ENCODE measurements at places on chromosomes 2 and 18.

DNA sequence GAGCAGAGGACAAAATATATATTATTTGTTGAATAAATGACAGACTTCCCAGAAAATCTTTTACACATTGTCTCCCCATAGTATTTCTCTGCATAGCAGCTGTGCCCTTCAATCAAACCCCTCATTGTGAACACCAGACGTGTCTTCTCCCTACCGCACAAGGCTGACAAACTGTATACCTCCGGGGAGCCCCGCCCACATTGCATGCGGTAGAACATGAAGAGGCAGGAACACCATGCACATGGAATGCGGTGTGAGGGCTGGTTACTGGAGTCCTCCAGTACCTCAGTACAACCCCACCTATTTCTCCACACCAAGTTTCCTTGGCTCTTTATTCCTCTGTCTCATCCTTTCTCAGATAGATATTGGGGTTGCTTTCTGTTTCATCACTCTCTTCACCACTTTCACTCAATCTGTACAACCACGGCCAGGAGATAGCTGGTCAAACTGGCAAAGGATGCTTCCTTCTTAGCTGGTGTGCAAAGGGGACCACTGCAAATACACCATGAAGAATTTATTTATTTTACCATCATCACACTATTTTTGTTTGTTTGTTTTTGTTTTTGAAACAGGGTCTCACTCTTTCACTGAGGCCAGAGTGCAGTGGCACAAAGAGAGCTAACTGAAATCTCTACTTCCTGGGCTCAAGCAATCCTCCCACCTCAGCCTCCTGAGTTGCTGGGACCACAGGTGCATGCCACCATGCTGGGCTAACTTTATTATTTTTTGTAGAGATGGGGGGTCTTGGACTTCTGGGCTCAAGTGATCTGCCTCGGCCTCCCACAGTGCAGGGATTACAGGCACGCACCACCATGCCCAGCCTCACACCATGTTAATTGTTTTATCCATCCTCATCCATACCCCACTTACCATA is 2.3 kb upstream of the NBAS start:
- DNase-seq: no peak

DNA sequence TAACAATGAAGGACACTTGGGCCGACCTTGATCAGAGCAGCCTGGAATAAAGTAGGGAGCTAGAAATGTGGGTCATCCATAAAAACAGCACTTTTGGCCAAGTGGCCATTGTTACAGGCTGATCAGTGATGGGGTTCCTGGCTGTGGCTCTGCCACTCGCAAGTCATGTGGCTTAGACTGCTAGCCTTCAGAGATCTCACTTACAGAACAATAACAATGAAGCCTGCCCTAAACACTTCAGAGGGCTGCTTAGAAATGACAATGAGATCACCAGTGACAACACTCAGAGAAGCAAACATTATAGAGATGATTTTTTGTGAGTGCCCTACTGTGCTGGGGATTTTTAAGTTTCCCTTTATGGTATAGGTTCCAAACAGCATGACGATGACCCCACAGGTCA is 107.9 kb upstream of the LMAN1 start:
- DNase-seq: no peak

DNA sequence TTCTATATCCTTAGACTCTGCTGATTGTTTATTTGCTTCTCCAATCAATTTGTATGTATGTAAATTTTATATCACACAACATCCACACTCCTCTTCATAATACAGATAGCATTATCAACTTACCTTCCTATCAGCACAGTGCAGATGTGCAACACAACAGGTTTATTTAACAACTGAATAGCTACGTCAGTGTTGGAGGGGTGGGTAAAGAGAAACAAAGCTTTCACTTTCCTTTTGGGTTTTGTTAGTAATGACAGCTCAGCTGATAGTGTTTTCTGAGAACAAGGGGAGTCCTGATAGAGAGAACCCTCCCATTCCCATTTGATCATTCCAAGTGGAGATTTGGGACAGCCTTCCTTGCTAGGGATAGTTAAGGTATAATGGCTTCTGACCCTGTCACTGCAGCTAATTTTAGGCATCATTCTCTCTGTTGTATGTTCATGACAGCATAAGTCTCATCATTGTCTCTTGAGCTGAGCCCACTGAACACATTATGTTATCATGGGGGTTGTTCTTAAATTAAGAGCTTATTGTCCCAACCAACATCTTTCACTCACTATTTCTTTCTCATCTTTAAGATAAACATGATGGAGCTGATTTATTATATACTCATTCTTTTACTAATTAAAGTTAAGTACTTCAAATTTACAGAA is 227.7 kb downstream of the GPD2 start:
- DNase-seq: no peak

DNA sequence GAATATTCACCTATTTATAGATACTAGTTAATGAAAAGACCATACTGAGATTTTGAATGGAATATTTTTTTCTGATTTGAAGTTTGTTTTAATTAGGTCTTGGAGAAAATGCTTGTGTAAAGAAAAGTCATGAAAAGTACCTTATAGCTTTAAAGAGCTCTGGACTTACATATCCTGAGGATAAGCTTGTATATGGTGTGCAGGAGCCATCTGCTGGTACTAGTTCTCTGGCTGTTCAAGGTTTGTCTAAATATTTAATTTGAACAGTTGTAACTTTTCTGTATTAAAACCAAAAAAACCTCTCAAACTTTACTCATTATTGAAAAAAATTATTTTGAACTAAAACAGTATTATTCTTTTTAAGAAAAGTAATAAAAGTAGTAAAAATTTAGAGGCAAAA is 50.1 kb downstream of the UBR3 start:
- no peak for DNase-seq

DNA sequence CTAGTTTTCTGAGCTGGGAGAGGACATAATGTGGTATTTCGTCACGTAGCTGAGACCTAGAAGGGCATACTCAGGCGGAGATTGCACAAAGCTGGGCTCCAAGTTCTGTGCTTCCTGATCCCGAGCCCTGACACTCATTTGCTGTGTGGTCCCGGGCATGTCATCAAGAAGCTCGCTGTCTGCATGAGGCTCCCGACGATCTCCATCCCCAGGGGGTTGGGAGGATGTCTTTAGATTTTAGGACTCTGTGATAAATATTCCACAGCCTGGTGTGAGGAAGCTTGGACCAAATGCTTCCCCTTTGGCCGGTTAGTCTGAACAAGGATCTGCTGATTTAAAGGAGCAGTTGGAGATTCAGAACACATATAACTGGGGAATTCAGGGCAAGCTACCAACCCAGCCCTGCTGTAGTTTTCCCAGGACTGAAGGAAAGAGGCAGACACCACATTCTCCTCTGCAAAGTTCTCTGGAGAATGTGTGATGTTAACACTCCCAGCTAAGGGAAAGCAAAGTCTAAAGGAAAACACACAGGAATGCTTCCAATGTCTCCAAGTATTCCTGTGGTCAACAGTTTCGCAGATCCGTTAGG is 2.3 kb downstream of the KCNE4 start:
- DNase-seq: no peak

- no peak for DNase-seq
Measured at GRCh38 chr2:54836477-54836876, 113.0 kb downstream of the EML6 start.

DNA sequence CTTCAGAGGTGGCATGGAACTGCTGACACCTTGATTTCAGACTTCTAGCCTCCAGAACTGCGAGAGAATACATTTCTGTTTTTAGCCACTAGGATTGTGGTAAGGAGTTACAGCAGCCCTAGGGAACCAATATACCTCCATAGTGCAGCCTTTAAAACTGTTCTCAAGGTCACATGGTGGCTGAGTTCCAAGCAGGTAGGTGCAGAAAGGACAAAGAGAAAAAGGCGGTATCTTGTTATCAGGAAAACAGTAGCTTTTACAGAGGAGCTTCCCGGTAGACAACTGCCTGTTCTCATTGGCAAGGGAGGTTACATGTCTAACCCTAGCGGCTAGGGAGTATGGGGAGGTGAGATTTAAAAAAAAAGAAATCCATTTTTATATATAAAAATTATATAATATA is 96.2 kb upstream of the BCL2L11 start:
- no peak for DNase-seq

DNA sequence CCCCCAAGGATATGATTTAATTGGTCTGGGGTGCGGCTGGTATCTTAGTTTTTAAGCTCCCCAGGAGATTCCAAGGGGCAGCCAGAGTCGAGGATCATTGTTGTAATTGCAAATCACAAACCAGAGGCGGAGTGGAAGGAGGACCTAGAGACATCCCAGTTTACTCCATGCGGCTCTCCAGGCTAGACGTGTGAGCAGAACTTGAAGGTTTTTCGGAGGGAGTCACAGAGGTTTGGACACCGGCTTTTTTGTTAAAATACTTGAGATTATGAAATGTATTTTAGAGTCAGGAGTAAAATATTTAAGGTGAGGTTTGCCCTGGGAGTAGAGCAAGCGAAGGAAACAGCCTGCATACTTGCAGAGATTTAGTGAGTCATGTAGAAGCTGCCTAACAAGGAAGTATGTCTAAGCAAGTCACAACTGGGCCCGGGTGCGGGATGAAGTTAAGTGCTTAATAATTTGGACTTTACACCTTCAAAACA is 39.5 kb downstream of the TGOLN2 start:
- DNase-seq: no peak

DNA sequence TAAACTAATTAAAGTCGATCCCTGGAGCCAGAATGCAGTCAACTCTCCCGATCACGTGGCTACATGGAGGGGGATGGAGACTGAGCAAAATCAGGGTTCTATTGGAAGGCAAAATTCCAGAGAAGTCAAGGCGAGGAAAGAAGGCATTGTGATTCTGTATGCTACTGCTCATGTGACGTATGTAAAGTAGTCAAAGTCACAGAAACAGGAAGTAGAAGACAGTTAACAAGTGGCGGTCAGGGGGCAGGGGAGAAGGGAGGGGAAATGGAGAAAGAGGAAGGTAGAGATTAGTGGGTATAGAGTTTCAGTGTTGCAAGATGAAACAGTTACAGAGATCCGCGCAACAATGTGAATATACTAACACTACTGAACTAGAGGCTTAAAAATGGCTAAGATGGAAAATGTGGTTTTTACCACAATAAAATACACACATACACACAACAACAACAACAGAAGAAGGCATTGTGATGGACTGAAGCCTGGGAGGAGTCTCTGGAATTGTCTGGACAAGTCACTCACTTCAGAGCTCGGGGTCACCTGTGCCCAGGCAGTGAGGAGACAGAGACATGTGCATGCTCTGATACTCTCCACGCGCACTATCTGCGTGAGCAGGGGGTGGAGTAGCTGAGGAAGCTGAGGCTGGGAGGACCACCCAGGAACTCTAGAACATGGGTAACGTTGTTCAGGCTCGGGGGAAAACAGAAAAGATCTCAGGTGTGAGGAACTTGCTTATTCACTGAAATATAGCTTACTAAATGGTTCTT is 89.9 kb upstream of the CDCA7 start:
- no peak for DNase-seq

GRCh38 chr2:205705511-205706349 is 23.4 kb downstream of the NRP2 start:
- no peak for DNase-seq

GRCh38 chr2:227125506-227125905 is 38.5 kb downstream of the COL4A4 start:
- DNase-seq: no peak

GRCh38 chr2:1231466-1232063 is 181.7 kb upstream of the TPO start:
- DNase-seq: no peak

DNA sequence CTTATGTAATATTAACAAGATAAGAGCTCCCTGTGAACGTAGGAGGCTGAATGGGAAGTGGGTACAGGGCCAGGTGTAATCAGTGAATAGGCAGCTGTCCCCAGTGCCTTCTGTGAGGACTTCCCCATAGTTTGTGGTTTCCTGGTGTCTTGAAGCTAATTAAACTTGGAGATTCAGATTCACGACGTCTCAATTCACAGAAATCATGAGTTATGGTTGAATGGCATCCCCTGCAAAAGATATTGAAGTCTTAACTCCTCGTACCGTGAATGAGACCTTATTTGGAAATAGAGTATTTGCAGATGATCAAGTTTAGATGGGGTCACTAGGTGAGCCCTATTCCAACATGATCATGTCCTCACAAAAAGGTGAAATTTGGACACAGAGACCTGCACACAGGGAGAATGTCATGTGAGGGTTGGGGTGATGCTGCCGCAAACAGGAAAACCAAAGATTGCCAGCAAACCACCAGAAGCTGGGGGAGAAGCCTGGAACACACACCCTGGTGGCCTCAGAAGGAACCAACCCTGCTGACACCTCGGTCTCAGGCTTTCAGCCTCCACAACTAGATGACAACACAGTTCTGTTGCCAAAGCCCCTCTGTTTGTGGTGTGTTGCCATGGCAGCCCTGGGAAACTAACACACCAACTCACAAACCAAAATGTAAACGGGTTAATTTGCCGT is 13.2 kb downstream of the ARL4C start:
- DNase-seq: no peak

DNA sequence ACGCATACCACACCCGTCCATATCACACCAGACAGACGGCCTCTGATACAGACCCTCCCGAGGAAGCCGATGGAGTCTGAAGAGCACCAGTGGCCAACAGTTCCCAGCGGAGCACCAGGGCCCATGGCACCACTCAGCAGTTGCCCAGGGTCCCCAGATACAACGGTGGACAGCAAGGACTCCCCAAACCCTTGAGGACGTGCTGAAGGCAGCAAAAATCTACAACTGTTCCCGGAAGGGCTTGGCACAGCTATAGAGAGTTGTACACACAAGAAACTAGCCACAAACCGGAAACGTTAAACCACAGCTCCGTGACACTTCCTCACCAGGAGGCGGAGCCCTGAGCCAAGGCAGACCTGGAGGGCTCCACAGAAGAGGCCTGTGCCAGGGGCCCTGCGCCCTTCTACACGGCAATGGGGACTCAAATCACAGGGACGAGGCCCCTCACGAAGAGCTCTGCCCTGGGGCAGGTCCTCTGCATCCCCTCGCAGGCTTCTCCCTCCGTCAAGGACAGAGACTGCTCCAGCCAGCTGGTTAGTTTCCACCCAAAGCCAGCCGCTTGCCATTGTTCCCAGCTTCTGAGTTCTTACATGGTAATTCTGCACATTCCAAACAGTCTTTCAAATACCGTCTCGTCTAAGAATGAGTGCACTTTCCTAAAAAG is 133.4 kb downstream of the HDAC4 start:
- no peak for DNase-seq

DNA sequence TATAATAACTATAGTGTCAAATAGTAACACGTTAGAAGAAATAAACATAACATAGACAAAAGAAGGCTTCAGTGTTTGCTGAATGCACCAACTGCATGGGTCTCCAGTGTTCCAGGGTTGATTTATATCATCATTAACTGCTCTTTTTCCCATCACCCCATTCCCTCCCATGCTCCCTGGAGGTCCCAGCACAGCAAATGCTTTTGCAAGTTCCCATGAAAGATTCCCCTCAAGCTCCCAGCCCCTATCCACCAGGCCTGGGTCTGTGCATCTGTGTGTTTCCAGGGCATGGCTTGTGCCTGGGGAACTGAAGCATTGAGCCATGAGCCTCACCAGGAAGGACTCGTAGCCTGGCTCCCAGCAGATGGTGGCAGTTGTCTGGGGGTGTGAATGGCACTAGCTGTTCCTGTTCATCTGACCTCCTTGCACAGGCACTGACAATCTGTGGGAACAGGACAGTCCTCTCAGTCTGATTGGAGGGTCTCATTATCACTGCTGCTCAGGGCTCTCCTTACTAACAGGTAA is 164.6 kb upstream of the RMP24 start:
- DNase-seq: no peak

- DNase-seq: no peak
Measured at GRCh38 chr18:7950380-7951136, 383.4 kb downstream of the PTPRM start.

GRCh38 chr2:172843902-172844715 is 108.5 kb downstream of the RAPGEF4 start:
- no peak for DNase-seq

All from activated CD8-positive, alpha-beta memory T cell treated with anti-CD3 and anti-CD28 coated beads for 48 hours (primary cell).